ENCODE measurements at places on chromosomes 4 and X.

DNA sequence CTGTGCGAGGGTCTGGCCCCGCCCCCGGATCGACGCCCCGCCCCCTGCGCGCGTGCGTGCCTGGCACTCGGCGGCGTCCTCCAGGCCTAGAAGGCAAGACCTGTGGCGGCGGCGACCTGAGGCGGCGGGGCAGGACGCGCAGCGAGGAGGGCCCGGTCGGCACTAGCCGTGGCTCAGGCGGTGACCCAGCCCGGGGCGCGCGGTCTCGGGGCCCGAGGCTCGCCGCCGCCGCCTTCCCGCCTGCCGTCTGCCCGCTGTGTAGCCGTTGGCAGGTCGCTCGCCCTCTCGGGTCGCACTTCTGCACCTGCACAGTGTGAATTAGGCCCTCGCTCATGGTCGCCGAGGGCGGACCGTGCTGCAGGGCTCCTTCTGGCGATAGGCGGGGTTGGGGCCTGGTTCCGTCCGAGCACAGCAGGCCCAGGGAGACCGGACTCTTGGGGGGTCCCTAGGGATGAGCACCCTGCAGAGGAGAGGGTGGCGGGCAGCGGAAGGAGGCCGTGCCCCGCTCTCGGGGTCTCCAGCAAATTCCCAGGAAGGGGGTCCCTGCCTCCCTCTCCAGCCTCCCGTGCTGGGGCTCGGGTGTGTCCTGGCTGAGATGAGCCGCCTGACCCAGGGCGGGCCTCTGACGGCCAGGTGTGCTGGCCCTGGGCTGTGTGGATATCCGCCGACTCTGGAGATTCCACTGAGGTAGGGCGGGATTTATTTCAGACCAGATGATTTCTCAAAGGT lies 557 bp upstream of the FAM53A start:
- DNase-seq = peak; percentile 90

GRCh38 chrX:2398064-2398656 lies 102.6 kb downstream of the DHRSX start:
- no peak for DNase-seq

- DNase-seq = no peak
Measured at GRCh38 chr4:92433272-92433758, 129.5 kb downstream of the GRID2 start.

DNA sequence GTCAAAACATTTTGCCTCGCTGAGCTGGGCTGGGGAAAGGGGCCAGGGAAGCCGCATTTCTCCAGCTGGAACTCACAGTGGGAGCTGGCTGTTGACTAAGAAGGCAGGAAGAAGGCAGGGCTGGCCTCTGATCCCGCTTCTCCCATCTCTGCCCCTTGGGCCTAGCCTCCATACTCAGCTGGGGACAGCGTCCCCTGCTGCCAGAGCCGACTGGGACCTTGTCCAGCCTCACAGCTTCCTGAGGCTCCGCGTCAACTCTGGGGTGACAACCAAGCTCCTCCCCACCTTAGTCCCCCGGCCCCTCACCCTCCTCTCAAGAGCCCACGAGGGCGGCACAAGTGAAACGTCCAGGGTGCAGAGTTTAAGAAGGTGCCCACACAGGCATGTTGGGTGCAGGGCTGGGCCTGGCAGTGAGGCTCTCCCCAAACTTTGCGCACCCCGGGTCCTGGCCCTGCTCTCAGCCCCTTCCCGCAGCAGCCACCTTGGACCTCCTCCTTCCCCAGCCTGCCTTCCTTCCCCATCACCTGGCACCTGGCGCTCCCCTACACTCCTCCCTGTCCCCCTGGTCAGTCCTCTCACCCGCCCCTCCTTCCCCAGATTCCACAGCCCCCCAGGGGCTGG lies 100.8 kb downstream of the PSAPL1 start:
- DNase-seq = no peak

DNA sequence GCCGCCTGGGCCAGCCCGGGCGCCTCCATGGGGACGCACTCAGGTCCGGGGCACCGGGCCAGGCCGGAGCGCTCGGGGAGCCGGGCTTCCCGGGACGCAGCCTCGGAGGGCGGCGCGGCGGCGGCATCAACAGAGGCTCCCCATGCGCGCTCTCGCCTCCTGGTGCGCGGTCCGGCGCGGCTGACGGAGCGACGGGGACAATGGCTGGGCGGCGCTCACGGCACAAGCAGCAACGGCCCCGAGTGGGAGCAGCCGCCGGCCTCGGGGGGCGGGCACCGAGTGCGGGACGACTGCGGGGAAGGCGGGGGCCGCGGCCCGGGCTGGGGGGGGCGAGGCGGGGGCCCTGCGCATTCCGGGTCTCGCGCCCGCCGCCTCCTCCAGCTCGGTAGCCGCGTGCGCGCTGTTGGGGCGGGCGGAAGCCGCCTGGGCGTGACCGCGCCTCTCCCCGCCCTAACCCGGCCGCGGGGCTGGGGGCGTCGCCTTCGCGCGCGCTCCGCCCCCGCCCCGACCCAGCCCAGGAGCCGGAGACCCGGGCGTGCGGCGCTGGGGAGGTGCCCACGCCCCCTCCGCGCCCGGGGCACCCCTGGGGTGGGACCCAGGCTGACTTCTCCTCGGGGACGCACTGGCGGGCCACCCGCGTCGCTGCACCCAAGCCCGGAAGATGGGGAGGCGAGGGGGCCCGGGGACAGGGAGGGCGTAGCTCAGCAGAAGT lies at the start of gene PRKX:
Gene PRKX (minus strand): TSS at position 425 of the 712 bp plus-strand sequence. CDS start 396 bp downstream, at position 29.
- peak; percentile 50 for DNase-seq

GRCh38 chr4:18292411-18292810 lies 270.9 kb upstream of the LCORL start:
- DNase-seq = no peak

GRCh38 chrX:11759461-11760311 lies 1.6 kb downstream of the MSL3 start:
- DNase-seq = peak; percentile 56

DNA sequence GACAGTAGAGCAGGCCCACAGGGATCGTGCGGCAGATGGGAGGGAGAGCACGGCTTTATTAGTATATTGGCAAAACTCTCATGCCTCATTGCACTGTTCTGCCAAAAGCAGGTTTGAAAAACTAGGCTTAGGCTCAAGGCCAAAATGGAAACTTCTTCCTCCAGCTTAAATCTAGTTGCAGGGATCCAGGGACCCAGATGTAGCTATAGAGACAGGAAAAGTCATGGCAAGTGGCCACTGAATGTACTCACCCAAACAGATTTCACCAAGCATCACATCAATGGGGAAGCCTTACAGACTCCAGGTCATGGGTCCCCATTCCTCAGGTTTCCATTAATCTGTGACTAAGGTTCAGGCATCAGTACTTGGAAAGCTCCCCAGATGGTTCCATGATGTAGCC lies 149.2 kb downstream of the STK32B start:
- no peak for DNase-seq

GRCh38 chrX:100928660-100929613 lies at the start of gene XKRX:
TSS of gene XKRX (minus strand) at chrX:100928917. CDS start at chrX:100928304, 613 bp downstream.
- peak; percentile 37 for DNase-seq

GRCh38 chrX:24298191-24298590 lies 15.7 kb downstream of the SUPT20HL2 start:
- DNase-seq = no peak

DNA sequence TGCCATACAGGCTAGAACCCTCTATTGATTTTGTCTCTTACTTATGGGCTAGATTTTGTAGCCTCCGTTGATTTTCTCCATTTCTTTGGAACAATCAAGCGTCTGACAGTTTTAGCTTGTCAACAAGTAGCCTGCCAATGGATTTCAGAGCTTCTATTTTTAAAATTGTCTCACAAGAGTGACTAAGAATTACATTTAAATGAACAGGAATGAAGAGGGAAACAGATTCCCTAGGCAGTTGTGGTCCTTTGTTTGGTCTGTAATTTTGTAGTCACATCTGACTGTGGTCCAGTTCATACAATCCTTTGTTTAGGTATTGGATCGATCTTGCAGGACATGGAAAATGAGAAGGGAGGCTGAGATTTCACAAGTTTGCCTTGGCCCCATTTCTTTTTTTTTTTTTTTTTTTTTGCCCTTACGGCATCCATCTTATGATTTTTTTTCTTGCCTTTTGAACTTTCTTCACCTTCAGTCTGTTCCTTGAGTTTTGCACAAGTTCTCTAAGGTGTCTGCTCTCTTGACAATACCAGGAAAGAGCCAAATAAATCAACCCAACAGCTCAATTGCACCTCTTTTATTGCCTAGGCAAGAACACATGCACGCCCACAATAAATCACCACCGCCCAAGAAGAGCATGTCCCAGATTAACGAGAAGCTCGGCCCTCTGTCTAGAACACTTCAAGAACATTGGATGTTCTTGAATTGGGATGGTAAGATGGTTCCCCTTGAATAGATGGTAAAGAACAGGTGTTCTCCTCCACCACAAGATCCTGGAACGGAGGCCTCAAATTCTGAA lies 86.5 kb upstream of the EGFL6 start:
- no peak for DNase-seq

- DNase-seq = no peak
Measured at GRCh38 chr4:1983846-1984405, 24.8 kb downstream of the NELFA start.
